ENCODE measurements at places on chromosomes 6 and 20.

- DNase-seq, result peak; percentile 86
Observed at GRCh38 chr20:48298851-48299484, 513.7 kb upstream of the SULF2 start.

DNA sequence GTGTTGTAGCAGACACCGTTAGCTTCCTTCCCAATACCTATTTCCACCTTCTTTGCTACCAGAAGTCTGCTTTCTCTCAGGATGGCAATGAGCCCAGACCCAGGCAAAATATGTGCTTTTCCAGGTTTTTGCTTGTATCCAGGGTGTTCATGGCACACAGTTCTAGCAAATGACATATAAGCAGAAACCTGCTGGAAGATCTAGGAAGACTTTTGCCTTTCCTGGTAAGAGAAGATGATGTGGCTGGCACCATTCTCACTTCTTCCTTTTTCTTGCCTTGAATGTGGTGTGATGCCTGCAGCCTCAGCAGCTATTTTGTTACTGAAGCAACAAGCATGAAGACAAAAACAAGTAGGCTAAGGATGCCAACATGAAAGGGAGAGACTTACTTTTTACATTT, 19.2 kb upstream of the TBC1D22B start:
- no peak for DNase-seq

DNA sequence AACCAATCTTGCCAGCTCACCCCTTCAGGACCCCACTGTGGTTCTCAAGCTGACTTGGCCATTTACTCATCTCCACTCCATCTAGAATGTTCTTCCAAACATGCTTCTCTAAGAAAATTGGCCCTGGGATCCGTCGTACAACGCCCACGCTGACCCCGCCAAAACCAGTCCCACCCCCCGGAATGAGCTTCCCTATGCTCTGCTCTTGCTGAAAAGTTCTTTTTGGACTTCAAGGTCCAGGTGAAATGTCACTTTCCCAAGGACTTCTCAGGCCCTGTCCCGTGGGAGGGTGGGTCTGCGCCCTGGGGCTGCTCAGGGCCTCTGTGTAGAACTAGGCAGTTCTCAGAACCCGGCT, 9.9 kb downstream of the NOL4L start:
- no peak for DNase-seq

GRCh38 chr6:153831350-153832078, 207.5 kb upstream of the OPRM1 start:
- no peak for DNase-seq

DNA sequence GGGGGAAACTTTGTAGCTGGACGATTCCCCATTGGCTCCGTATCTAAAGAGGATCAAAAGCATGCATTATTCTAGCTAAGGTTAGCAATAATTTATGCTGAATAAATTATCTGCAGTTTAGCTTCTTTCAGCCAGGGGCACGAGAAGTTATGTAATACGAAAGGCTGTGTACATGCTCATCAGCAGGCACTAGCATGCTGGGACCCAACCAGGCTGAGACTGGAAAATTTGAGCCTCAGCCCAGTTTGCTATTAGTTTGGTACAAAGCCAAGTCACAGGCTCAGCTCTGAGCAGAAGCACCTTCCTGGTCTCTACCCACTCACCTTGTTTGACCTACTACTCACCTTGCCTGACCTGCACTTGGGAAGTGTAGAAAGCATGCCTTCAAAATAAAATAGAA, 328.1 kb upstream of the ARID1B start:
- DNase-seq, result no peak

- DNase-seq, result no peak
Observed at GRCh38 chr6:136734977-136735376, 57.3 kb downstream of the MAP3K5 start.

GRCh38 chr6:110592765-110593164, 116.4 kb upstream of the SLC22A16 start:
- no peak for DNase-seq

- DNase-seq, result no peak
Observed at GRCh38 chr6:51865176-51865575, 222.2 kb downstream of the PKHD1 start.

DNA sequence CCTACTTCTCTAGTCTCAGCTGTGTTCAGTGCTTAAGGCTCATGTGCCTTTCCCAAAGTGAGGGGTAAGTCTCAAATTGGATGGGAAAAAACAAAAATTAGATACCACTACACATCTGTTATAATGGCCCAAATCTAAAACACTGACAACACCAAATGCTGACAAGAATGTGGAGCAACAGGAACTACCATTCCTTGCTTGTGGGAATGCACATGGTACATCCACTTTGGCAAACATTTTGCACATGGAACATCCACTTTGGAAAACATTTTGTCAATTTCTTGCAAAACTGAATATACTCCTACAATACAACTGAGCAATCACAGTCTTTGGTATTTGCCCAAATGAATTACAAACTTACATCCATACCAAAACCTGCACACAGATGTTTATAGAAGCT, 109.3 kb downstream of the TENT5A start:
- DNase-seq, result no peak

DNA sequence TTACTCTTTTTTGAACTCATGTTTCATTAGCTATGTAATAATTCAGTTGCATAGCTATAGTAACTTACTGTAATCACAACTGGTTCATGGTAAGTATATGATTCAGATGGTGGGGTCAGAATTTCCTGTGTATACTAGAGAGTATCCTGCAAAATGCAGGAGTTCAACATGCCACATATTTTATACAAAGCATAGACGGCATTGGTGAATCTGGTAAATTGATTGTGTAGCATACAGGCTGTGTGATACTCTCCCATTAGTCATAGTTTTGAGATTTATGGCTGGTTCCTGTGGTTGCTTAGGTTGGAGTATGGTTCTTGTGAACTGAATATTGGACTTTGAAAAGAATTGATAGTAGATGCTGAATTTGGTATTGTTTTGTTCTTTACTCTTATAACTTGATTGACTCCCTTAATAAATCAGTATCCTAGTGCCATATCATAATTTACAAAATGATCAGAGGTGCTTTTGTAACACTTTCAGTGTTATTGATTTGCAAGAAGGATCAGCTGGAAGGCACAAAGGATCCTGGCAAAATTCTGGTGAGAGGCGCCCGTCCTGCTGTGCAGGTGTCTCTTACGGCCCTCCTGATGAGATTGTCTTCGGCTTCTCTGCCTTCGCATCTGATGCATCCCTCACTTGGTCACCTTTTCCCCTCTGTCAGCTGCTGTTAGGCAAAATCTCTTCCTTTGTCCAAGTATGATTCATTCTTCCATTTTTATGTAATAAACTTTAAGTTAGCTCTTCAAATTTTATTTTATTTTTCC, 22.6 kb downstream of the SNX9 start:
- DNase-seq, result no peak

- no peak for DNase-seq
Observed at GRCh38 chr6:106886922-106887797, 87.4 kb downstream of the CD24 start.

Measured in smooth muscle cell of the brain vasculature (primary cell).